ENCODE measurements at places on chromosomes 4 and X. TPM values are rescaled to one million over a fixed set of nuclear protein-coding genes. Genes with fewer than 3 reads are reported as not detected.
A peak's percentile ranks its signal among the peaks of the same experiment; 100 is the strongest.

DNA sequence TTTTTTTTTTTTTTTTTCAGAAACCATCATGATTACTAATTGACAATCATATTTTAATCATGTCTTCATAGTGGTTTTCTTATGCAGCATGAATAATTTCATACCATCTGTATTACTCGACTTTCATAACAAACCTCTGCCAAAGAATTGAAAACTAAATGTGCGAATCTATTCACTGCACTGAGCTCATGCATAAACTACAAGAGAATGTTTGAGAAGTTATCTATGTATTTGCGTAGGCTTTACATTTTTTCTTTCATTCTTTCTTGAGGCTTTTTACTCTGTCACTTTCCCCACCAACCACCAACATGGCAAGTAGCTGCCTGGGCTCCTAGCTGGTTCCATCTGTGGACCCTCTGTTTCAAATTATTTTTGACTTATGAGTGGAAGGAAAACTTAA lies 1761.0 kb downstream of the STIM2 start:
- no peak for DNase-seq

The ADH7 gene
- total RNA-seq = not detected

- no peak for DNase-seq
Measured at GRCh38 chr4:10619855-10620254, 64.7 kb downstream of the CLNK start.

The INPP4B gene
- total RNA-seq = 84.9 TPM

The GPR34 gene
- total RNA-seq = 7.1 TPM

- no peak for DNase-seq
Measured at GRCh38 chr4:121726642-121727268, 30.0 kb upstream of the ANXA5 start.

DNA sequence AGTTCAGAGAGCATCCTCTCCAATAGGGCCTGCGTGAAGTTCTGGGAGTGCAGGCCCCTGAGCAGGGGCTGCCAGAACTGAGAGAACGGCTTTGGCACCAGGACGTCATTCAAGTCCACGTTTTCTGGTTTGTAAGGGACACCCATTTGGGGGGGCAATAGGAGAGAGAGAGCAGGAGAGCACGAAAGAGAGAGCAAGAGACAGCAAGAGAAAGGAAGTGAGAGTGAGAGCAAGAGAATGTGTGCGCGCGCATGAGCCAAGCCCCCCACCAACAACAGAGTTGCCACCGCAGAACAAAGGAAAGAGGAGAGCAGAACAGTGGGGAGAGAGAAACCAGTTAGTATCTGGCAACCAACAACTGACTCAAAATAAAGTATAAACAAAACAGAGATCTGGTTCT lies 10.4 kb downstream of the LAS1L start:
- no peak for DNase-seq

The SPANXN5 gene
- total RNA-seq = not detected

DNA sequence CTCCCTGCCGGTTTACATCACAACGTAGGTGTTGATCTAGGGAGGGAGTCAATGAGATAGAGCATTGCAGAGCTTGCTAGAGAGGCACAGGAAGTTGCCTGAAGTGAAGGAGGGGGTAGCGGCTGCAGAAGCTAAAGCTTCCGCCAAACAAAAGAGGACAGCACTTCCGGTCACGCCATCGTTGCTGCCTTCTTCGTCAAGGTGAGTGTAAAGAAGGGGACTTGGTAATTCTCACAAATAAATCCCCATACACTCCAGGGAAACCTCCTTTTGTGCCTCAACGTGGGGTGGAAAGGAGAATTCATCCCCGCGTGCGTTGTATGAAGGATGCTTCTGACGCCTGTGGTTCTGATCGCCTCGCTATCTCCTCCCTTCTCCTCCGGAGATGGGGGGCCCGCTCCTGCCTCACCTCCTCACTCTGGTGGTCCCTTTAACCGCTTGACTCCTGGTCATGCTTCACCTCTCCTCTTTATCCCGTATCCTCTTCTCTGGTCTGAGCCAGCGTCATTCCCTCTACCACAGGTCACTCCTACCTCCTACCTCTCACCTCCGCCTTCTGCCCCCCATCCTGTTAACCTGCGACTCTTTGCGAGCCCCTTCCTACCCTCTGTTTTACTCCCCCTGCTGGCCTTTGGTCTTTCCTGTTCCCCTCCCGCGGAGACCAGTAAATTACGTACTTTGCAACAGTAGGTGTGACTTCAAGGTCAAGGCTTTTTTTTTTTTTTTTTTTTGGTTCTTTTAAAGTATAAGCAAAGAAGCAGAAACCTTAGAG lies 59.9 kb downstream of the GSPT2 start:
- peak; percentile 52 for DNase-seq

GRCh38 chrX:139026811-139027210 lies 315.3 kb upstream of the FGF13 start:
- no peak for DNase-seq

The F8A2 gene
- not detected for total RNA-seq

The CRMP1 gene
- total RNA-seq = 1.3 TPM

GRCh38 chrX:13068651-13069050 lies 24.2 kb upstream of the FAM9C start:
- DNase-seq = no peak

GRCh38 chr4:158033416-158034120 lies 139.3 kb downstream of the GASK1B start:
- no peak for DNase-seq

The NAA11 gene
- total RNA-seq = not detected

The IL21 gene
- not detected for total RNA-seq

GRCh38 chr4:8506373-8507195 lies 66.0 kb downstream of the TRMT44 start:
- DNase-seq = no peak

Measured in ureter (tissue), 1 donor.